Stimulated activated CD4-positive, alpha-beta T cell treated with anti-CD3 and anti-CD28 coated beads, Interleukin-15, amount 100 ng/mL, for 1 hour (primary cell): ENCODE measurements at places on chromosomes 7 and 10.

DNA sequence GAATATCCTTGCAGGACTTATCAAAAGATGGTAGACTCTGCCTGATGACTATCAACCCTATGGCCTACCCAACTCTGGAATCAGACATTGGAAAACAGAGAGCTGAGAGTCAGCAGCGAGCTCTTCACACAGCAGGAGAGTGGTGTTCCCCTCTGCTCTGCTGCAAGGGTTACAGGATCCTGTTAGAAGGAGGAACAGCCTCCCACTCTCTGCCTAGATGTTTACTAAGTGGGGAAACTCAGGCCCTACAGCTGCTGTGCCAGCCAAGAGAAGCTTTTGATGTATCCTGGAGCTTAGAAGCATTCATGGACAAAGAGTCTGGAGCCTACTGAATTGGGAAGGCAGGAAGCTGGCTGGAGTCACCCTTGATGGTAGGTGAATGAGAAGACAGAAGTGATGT is 104.6 kb downstream of the ABLIM1 start:
- no peak for DNase-seq

DNA sequence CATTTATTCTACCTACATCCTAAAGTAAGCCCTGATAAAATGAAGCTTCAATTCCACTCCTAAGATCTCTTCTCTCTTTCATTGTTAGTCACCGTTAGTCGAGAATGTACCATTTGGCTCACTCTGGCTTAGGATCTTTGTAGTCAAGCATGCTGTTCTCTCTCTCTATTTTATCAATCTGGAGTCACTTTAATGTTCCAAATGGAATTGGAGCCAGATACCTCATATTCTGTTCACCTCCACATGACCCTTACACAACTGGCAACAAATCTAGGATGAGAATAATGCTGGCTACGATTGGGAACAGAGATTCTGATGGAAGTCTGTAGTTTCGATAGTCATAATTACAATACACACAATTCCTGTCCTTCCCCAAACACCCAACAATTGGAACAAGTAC is 213.7 kb downstream of the TWIST1 start:
- no peak for DNase-seq

- no peak for DNase-seq
These were observed 252.6 kb upstream of the ANKRD30A start for GRCh38 chr10:36872702-36873393.

GRCh38 chr7:98357751-98358161 is 43.1 kb downstream of the BAIAP2L1 start:
- DNase-seq, result no peak

DNA sequence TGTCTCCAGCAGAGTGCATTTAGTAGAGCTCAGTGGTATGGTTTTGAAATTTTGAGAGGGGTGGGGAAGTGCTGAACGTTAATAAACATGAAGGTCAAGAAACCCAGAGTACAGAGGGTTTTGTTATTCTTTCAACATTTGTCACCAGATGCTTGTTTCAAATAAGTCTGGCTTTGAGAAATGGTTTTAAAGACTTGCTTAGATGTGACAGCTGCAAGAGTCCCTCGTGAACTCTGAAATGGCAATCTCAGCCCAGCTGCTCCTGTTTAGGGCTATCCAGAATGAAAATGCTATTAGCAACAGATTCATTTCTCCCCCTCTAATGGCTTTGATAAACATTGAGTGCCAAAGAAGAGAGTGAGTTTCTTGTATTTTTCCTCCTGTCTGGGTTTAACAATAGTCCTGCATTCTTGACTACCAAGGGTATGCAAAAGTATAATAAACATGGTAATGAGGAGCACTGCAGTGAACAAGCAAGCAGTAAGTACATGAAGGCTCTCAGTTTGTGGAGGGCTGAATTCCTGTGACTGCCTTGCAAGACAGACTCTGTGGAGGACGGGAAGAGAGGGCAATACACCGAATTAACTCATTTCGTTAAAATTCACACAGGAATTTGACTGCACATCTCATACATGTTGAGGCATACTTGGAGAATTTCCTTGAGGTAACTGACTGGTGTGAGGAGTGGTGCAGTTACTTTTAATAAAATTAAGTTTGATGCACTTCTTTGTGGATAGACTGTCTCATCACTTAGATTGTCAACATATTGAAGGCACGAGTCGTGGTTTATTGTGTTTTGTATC is 490.9 kb downstream of the REEP3 start:
- no peak for DNase-seq

DNA sequence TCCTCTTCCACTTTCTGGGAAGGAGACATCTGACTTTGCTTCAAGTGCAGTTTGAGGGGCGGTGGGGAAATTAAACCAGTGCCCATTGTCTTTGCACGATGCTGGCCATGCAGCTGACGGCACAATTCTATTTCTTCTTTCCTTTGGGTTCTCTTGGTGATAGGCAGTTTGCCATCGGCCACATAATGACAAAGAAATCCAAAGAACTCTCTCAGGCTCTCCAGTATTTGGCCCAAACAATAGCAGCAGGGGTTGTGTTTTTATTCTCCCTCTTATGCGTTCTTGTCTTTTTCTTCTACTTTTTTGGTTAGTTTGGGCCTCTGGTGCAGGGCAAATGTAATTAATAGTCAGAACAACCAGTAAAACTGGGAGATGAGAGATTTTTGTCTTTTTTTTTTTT is 147.0 kb downstream of the EMX2 start:
- DNase-seq, result no peak

DNA sequence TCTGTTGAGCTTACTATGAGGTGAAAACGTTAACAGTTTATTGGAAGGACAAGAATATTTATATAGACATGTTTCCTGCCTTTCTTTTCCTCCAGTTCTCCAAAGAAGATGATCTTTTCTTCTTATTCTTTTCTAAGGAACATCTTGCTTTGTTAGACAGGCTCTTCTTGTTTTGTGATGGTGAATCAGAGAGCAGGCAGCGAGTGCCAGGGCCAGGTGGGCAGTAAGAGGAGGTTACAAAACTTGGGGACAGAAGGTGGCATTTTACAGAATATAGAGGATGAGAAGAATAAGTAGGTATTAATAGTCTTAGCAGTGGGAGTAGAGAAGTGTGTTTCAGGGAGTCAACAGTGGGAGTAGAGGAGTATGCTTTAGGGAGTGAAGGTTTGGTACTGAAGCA is 223.6 kb downstream of the ARL4A start:
- DNase-seq, result no peak

GRCh38 chr10:110269374-110270318 is 35.1 kb downstream of the SMNDC1 start:
- DNase-seq, result no peak

- DNase-seq, result no peak
These were observed 14.7 kb downstream of the EBF3 start for GRCh38 chr10:129949411-129949810.

DNA sequence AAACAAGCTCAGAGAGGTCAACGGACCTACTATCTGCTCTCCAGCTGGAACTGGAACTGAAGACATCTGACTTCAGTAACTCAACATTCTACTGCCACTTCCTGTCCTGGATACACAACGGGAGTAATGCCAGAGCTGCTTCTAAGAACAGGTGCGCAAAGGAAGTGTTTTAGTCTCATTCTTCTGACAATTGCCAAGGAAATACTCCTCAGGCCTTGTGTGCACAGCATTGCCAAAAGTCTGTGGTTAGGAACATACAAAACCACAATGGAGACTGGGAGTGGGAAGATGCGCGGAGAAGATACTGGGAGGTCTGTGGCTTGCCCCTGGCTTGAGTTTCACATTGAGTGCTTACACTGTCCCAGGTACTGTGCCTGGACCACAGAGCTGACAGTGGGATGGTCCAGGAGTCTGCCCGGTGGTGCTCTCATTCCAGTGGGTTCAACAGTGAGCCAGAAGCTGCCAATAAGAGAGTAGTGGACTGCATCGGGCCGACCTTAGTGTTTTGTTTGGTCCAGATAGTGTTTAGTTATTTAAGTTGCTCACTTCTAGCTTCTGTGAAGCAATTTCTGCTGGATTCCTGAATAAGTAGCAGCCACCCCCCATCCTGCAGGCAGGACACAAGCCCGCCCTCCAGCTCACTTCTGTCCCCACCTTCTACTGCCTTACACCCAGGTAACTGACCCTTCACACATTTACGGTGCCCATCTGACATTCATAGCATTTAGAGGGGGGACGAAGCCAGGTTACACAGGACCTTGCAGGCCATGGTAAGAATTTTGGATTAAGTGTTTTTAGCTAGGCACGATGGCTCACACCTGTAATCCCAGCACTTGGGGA is 10.3 kb downstream of the TBL2 start:
- DNase-seq, result no peak

DNA sequence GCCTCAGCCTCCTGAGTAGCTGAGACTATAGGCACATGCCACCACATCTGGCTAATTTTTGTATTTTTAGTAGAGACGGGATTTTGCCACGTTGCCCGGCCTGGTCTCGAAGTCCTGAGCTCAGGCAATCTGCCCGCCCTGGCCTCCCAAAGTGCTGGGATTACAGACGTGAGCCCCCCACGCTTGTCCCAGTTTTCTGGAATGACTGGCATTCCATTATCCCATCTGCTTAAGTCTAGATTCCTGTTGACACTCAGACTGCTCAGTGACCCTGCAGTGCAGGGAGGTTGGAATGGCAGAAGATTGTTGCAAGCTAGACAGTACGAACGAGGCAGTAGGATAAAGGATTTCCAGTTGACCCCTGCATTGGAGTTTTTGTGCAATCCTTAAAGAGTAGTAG is 135.1 kb upstream of the NPS start:
- DNase-seq, result no peak

- no peak for DNase-seq
These were observed 126.1 kb downstream of the PLXNA4 start for GRCh38 chr7:132450188-132450587.
